ENCODE measurements at places on chromosomes 6 and 20. TPM values are rescaled to one million over a fixed set of nuclear protein-coding genes. Genes with fewer than 3 reads are reported as not detected.

DNA sequence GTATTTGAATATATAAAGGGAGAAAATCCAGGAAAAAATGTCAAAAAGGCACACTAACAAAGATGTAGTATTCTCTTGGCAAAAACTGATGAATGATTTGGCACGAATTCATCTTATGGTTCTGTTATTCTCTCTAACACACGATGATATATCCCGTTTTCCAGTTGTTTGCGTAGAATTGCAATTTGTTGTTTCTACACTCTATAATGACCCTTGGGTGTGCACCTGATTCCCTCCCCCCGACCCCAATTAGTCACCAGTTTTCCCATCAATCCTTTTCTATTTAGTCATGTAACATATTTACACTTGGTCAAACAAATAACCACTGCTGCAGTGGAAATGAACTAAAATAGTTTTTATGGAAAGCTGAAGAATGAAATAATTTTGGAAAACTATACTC, 1.5 kb upstream of the ARID1B start:
- no peak for DNase-seq

- DNase-seq: peak; percentile 68
Measured at GRCh38 chr6:24630856-24631505, 15.0 kb downstream of the KIAA0319 start.

GRCh38 chr20:6480328-6481200, 286.9 kb upstream of the BMP2 start:
- no peak for DNase-seq

GRCh38 chr6:81413306-81413705, 339.2 kb downstream of the TENT5A start:
- DNase-seq: no peak

GRCh38 chr6:89818977-89819335, 638 bp downstream of the MDN1 start:
- DNase-seq: no peak

DNA sequence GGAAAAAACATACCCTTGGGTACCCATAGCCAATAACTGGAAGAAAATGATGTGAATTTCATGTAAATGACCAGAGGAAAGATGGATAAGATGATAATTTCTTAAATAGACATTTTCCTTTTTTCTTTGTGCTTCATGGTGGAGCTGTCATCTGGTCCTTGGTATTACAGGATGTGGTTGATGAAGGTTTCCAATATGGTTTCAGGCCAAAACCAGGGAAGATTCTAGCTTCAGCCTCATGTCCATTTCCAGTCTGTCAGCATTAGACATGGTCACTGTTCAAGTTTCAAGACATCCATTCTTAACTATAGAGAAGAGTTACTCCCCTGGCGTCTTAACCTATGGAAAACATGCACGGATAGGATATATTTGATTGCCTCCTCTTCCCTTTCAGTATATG, 63.6 kb downstream of the SSR1 start:
- DNase-seq: no peak

- peak; percentile 64 for DNase-seq
Measured at GRCh38 chr6:79868098-79868722, 79.1 kb downstream of the ELOVL4 start.

GRCh38 chr6:125802943-125803377, 12.2 kb downstream of the NCOA7 start:
- DNase-seq: no peak

DNA sequence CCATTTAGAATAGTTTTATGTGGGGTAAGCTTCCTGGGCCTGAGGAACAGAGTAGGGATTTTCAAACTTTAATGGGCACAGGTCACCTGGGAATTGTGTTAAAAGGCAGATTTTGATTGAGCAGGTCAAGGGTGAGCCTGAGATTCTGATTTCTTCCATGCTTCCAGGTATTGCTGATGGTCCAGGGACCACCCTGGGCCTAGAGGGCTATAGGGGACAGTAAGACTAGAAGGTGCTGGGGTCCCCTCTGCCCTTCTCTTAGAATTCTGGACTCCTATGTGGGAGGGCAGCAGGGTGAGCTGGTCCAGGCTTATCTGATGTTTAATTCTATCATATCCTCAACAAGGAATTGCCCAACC, 2.6 kb downstream of the DDR1 start:
- DNase-seq: no peak

DNA sequence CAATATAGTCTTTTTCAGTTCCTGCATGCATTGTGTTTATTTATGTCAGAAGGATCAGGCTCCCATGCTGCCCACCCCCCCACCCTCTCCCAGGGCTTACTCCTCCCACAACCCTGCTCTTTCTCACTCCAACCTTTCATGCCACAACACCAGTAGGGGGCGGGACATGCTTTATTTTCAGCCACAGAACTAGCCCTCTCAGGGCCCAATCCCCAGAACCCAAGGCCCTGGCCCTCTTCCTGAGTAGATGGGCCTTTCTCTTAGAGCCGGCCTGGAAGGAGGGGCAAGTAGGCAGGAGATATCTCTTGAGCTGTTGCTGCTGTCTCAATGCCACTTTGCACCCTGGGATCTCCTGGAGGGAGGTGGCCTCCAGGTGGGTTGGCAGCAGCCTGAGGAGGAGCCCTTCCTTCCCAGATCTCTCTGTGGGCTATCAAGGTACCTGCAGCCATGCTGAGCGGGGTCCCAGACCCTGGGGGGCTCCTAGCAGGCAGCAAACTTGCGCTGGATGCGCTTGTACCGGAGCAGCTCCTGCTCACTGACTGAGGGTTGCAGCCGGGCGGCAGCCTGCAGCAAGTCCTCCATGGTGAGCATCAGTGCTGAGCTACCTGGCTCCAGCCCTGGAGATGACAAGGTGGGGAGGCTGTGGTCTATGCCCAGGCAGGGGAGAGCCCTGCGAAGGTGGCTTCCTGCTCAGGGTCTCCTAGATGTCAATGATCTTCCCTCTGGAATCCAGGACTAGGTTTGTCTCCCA, 3.5 kb downstream of the GNMT start:
- peak; percentile 96 for DNase-seq

DNA sequence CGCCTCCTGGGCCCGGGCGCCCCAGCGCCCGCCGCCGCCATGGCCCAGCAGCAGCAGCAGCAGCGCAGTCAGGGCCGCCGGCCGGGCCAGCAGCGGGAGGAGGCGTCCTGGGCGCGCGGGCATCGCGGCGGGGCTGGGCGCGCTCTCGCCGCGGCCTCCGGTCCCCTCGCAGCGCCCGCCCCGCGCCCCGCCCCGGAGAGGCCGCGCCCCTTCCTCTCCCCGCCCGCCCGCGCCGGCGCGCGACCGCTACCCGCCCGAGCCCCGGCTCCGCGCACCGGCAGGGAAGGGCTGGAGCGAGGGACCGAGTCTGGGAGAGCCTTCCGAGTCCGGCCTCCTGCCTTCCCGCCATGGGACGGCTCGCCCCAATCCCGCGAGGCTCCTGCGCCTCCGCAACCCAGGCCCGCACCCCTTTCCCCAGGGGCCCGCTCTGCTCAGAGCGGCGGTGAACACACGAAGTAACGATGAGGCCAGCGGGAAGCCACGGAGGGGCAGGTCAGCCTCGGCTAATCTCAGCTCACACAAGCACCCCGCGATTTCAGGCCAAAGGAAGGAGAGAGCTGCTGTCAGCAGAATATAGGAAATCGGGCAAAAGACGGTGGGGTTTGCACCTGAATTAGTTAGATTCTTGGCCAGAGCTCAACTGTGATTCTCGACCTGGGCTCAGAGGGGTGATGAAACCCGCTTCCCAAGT, at the start of gene TXNDC5:
TXNDC5 (minus strand) TSS at position 135 of the 691 bp plus-strand sequence; CDS start at position 123, 12 bp downstream.
- DNase-seq: peak; percentile 88

DNA sequence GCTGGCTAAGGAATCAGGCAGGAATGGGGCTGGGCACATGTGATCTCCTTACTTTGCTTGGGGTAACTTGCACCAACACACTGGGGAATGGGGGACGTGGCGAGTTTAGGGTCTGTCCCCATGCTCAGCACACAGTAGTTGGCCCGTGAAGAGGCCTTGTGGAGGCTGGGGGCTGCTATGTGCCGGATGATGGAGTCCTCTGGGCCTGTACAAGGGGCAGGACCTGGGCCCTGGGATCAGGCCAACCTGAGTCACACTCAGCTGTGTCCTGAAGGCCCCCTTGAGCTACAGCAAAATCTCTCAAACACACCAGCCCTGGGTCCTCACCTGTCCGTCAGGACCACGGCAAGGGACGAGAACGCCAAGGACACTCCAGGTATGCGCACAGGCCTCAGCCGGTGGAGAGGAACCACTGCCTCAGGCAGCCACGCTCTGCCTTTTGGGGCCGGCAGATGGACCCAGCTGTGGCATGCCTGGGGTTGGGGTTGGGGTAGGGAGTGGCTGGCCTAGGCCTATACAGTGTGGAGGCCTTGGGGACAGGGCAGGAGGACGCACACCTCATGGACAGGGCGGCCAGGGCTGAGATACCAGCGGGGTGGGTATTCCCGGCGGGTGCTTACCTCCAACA, 11.1 kb downstream of the UCKL1 start:
- DNase-seq: no peak

DNA sequence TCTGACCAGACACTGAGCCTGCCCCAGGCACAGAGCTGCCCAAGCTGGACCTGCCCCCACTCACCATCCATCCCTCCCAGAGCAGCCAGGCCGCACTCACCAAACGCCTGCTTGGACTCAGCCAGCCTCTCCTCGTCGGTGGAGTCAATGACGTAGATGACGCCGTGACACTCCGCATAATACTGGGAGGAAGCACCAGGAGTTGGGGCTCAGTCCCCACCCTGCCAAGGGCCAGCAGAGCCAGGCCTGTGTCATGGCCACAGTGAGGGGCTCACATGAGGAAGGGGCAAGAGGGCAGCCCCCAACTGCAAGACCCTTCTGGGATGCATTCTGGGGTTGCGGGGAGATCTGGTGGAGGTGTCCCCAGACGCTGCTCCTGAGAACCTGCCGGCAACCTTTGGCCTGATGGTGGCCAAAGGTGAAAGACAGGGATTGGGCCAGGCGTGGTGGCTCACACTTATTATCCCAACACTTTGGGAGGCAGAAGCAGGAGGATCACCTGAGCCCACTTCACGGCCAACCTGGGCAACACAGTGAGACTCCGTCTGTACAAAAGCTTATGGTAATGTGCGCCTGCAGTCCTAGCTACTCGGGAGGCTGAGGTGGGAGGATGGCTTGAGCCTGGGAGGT, 5.6 kb downstream of the ARFRP1 start:
- no peak for DNase-seq

DNA sequence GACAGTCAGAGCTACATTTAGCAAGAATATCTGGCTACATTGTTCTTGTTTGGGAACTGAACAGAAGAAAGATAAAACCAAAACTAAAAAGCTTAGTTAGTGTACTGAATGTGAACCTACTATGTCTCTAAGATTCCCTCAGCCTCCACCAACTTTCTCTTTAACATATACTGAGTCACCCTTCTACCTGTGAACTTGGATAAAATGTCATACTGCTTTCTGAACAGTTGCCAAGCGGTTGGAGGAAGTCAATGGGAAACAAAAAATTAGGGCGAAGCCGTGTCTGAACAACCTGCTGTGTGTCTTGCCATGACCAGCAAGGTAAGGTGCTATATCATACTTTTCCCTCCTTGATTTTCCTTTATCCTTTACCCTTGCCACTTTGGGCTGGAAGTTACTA, 243.5 kb downstream of the BTBD9 start:
- DNase-seq: no peak

- no peak for DNase-seq
Measured at GRCh38 chr6:85192186-85192585, 257.7 kb upstream of the NT5E start.

- no peak for DNase-seq
Measured at GRCh38 chr6:100088009-100088408, 94.0 kb upstream of the MCHR2 start.

The MCCD1 gene
- not detected for total RNA-seq

The TUBB2A gene
- total RNA-seq: 584 TPM

The CCN6 gene
- total RNA-seq: not detected

The CCM2L gene
- 5.2 TPM for total RNA-seq

The ABHD16B gene
- not detected for total RNA-seq

The SLC35A1 gene
- total RNA-seq: 10.6 TPM

The JPH2 gene
- 1.0 TPM for total RNA-seq

The ANKRD66 gene
- not detected for total RNA-seq

The PDE7B gene
- 0.16 TPM for total RNA-seq

The DPPA5 gene
- not detected for total RNA-seq

The ELMO2 gene
- 44.8 TPM for total RNA-seq
